ENCODE measurements at places on chromosomes 3 and 15.

GRCh38 chr15:33730815-33731214, 237.5 kb upstream of the CHRM5 start:
- no peak for DNase-seq

- DNase-seq, result no peak
These were observed 93.8 kb downstream of the MYRIP start for GRCh38 chr3:39903253-39903652.

DNA sequence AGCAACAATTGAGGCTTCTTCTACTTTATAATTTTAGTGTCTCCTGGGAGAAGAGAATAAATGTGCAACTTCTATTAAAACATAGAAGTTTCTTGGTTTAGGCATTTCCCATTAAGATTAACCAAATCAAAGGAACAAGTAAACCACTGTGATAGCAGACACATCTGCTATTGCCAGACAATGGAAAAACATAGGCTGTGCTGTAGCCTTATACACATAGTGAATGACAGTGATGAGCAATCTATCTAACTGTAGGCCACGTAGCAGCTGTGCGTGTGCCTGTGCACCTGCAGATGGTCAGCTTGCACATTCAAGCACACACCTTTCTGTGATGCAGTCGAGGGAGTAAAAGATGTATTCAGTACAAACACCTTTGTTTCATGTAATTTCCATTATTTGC, 32.7 kb downstream of the GNB4 start:
- no peak for DNase-seq

GRCh38 chr3:24503616-24504113, 9.0 kb upstream of the THRB start:
- no peak for DNase-seq

GRCh38 chr3:67462187-67462586, 192.2 kb downstream of the SUCLG2 start:
- no peak for DNase-seq

Measured in GM18507 (cell line).